Stimulated activated CD8-positive, alpha-beta memory T cell treated with anti-CD3 and anti-CD28 coated beads, Interleukin-7, amount 100 ng/mL, for 1 hour (primary cell): ENCODE measurements at places on chromosomes 6 and 20.

DNA sequence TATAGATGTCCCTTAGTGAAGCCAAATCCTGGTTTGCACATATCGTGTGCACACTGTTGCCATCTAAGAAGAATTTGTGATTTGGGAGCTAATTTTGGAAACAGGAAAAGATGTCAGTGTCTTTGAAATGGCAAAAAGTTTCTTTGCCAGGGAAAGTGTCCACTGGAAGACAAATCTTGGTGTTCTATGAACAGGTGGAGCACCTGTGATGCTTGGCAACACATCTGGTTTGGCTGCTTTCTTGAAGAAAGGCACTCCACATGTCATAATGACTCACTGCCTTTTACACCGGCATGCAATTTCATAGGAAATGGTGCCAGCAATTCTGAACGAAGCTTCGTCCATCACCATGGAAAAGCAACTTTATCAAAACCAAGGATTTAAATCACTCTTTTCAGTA is 1040.0 kb upstream of the MAP3K7 start:
- no peak for DNase-seq

- DNase-seq: no peak
Observed at GRCh38 chr6:98877250-98877649, 42.9 kb downstream of the POU3F2 start.

DNA sequence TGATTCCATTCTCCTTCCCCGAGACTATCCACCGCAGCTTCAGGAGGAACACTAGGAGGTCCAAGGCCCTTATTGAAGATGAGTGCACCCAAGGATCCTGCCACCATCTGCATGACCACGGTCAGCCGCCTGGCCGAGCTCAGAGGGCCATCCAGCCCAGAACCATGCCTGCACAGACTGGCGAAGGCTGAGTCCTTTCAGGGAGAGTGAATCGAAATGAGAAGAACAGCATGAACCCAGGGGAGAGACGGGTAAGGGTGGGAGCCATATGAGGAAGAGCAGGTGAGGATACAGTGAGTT is 26.3 kb downstream of the SERPINB6 start:
- DNase-seq: no peak

DNA sequence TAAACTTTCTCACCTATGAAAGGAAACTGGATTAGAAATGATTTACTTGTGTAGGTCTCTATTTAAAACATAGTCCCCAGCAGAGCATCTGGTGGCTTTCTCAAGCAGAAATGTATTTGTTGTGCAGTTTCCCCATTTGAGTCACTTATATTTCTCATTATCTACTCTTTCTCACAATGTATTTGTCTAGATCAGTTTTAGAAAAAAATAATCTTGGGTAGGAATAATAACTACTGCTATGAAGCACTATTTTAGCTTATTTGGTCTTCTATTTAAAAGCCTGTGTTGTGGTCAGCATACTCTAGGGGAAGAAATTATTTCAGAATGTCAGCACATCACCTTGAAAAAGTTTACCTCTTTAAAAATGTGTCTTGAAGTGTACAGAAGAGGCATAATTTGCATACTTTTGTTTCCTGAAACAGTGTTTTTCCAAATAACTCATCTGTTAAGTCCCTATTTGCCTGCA is 60.9 kb upstream of the PRL start:
- DNase-seq: no peak
